Activated CD4-positive, alpha-beta memory T cell treated with anti-CD3 and anti-CD28 coated beads for 36 hours (primary cell): ENCODE measurements at places on chromosomes 5 and 9.
A peak's percentile ranks its signal among the peaks of the same experiment; 100 is the strongest.

- peak; percentile 12 for DNase-seq
These were observed 16.3 kb upstream of the PPP2CA start for GRCh38 chr5:134242146-134242545.

GRCh38 chr5:4199049-4199841 is 603.6 kb downstream of the IRX1 start:
- DNase-seq, result no peak

GRCh38 chr5:157233515-157233914 is 32.4 kb upstream of the CYFIP2 start:
- no peak for DNase-seq

DNA sequence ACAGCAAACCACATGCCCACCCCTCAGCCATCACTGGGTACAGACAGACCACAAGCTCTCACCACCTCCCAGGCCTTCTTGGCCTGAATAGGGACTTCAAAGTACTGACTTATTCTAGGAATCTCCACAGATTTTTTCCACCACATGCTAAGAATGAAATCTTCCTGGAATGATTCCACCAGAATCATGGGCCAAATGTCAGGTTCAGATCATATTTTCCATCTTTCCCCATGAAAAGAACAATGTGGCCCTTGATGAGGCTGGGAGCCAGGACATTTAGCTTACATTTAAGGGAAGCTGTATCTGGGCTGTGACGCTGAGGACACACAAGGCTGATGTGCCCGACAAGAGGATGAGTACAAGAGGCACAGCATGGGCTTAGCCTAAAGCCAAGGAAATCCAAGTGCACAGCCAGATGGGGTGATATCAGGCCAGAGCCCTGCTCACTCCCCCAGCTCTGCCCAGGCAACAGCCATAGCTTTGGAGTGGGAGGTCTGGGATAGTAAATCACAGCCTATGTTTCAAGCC is 28.1 kb downstream of the ACSL6 start:
- no peak for DNase-seq

- DNase-seq, result no peak
These were observed 85.7 kb downstream of the STK10 start for GRCh38 chr5:172102218-172102870.

GRCh38 chr9:71734950-71735349 is 33.4 kb downstream of the CEMIP2 start:
- no peak for DNase-seq

GRCh38 chr5:62662521-62662920 is 83.9 kb downstream of the LRRC70 start:
- DNase-seq, result no peak

- DNase-seq, result no peak
These were observed 6.0 kb upstream of the SFXN1 start for GRCh38 chr5:175472378-175472777.

DNA sequence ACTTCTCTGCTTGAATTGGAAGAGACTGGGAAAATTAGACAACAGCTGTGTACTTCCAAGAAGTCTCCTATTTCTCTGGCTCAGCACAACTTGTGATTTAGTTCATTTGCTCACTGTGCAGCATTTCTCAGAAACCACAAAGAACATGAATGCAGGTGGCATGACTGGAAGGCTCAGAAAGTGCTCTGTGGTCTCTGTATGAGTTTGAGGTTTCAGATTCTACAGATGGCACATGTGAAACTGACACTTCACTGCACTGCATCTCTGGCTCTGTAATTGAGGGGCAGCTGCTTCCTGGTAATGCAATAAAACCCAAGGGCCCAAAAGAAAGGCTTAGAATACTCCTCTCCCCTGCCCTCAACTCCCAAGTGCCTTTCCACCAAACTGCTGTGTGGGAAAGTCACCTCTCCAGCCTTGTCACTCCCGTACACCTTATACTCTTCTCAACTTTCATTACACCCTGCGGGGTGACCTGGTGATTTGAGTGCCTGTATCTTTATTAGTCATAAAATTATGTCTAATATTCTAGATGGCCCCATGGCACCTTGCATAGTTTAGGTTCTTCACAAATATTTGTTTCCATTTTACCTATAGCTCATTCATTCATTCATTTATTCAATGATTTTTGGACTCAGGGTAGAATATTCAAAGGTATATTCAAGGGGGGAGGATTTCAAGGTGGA is 82.5 kb downstream of the ESM1 start:
- DNase-seq, result peak; percentile 73

DNA sequence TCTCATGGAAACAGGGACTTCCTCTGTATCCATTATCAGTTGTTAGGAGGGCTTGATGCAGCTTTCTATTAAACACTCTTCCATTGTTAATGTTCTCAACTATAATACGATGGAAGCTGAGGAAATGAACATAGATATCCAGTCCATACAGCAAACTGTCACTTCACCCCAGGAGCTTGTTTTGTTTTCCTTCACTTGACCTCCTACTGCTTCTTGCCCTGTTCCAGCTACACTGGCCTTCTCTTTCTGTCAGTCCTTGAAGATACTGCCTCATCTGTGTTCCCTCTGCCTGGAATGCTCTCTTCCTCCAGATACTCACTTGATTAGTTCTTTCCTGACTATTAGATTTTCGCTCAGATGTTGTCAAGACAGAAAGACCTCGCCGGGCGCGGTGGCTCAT is 17.1 kb downstream of the CTNNA1 start:
- DNase-seq, result no peak

GRCh38 chr5:33203931-33204330 is 236.8 kb upstream of the TARS1 start:
- DNase-seq, result no peak

GRCh38 chr5:36346896-36347690 is 45.4 kb upstream of the RANBP3L start:
- DNase-seq, result no peak

DNA sequence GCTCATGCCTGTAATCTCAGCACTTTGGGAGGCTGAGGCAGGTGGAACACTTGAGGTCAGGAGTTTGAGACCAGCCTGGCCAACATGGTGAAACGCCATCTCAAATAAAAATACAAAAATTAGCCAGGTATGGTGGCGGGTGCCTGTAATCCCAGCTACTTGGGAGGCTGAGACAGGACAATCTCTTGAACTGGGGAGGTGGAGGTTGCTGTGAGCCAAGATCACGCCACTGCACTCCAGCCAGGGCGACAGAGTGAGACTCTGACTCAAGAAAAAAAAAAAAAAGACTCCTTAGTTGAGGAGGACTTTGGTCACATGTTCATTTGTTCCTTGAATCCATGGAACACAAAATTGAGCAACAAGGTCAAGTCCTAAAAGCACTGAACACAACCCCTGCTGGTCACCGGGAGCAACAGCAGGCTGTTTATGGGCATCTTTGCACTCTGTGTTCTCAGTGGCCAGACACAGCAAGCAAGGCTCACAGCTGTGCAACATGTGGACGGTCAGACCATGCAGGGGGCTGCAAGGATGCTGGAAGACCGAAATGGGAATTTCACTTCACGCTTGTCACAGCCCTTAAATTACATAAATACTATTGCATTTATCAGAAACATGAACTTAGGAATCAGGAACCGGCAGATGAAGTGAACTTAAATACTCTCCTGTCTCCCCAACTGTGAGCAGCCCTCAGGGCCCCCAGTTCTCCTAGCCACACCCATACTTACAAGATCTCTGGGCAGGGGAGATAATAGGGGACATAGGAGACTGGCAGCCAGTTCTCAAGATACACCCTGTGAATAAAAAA is 2.8 kb downstream of the GBGT1 start:
- DNase-seq, result peak; percentile 56

DNA sequence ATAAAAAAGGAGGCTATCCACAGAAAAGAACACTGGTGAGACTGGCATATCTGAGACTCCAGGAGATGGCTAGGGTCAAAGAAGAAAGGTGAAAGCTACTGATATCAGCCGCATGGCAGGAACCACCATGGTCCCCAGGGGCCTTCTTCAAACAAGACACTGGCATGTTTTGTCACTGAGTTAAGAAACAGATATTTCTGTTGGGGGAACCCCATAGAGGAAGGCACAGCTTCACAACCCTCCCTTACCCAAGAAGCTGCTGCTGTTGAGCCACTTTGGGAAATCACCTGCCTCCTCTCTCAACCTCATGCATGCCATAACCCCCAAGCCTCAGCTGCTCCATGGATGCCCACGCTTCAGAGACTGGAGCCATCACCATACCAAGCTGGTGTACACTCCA is 13.3 kb upstream of the BTNL3 start:
- DNase-seq, result peak; percentile 13

DNA sequence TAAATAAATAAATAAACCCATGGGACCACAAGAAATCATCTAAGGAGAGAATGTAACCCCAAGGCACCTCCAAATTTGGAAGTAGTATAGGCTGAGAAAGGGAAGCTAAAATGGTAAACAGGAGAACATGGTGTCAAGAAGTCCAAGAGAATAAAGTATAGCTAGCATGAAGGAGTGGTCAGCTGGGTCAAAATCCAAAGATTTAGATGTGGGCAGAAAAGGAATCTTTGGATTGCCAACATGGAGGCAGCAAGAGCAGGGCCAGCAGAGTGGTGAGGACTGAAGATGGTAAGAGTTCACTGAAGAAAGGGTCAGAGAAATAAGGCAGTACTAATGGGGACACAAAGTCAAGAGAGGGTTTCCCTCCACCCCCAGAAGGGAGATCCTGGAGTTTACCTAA is 53.0 kb downstream of the TSSK1B start:
- no peak for DNase-seq

DNA sequence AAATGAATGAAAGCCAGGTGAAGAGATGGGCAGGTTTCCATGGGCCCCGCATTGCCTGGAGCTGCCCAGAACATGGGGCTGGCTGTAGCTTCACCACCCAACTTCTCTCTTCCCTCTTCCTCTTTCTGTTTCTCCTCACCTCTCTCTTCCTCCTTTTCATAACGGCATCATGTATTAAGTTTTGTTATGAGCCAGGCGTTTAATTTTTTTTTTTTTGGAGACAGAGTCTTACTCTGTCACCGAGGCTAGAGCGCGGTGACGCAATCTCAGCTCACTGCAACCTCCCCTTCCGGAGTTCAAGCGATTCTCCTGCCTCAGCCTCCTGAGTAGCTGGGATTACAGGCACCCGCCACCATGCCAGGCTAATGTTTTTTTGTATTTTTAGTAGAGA is 13.0 kb upstream of the SPINK4 start:
- no peak for DNase-seq

- DNase-seq, result no peak
These were observed 1883.7 kb upstream of the C9orf72 start for GRCh38 chr9:29456940-29457339.

DNA sequence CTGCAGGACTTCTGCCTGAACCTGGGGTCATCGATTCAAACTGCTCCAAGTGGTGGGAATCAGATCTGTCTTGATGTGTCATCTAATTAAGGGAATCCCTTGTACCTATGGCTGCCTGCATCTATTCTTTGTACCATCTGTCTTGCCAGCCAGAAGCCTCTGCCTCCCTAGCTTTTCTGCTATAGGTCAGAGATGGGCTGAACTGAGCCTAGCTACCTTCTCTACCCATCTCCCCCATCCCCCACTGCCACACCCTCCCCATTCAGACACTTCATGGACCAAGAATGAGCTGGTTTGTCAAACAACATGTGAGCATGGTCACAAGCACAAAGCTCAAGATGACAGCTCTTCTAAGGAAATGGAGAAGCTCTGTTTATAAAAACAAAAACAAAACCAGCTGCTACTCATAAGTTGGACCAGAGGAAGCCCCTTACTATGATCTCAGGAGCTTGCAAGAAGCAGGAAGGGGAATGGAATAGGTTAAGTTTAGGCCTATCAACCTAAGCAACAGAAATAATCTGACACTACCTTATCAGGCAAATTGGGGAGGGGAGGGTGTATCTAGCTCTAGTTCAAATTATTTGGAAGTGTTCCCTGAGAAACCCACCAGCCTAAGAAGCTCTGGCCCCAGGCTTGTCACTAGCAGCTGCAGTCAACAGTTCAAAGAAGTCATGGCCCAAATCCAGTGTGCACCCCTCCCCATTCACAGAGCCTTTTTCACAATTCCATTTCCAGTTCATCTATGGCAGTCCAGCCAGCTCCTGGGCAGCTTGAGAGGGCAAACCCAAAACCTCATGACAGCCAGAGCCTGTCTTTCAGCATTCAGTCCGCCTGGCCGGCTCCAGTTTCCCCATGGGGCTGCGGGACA is 29.9 kb downstream of the SKP1 start:
- no peak for DNase-seq

DNA sequence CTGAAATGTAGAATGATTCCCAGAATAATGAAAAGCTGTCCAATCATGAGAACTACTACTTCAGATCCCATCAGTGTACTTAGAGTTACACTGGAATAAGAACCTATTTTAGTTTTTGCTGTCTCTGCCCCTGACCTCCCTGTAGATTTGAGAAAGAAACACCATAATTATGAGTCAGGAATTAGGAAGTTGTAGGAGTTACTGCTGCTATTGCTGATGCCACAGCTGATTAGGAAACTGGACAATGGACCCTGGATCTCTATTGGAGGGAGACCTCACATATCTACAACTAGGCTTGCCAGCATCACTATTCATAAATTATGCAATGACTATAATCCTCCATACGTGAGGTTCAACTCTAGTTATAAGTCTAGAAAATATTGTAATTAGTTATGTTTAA is 48.8 kb upstream of the EDIL3 start:
- DNase-seq, result no peak

DNA sequence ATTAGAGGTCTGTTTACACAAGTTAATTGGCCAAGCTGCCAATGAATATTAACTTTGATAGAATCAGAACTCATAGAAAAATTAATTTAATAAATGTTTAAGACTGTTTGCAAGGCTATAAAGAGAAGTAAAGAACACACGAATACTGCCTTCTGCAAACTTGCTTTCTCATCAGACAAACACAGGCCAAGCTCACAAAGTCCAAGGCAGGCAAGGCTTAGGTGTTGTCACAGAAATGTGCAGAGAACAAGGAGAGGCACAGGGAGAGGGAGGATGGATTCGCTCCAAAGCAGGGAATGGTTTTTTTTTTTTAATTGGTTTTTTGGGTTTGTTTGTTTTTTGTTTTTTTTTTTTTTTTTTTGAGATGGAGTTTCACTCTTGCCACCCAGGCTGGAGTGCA is 43.4 kb downstream of the RETREG1 start:
- DNase-seq, result no peak

- DNase-seq, result no peak
These were observed 76.7 kb upstream of the UNC5A start for GRCh38 chr5:176733406-176734262.

DNA sequence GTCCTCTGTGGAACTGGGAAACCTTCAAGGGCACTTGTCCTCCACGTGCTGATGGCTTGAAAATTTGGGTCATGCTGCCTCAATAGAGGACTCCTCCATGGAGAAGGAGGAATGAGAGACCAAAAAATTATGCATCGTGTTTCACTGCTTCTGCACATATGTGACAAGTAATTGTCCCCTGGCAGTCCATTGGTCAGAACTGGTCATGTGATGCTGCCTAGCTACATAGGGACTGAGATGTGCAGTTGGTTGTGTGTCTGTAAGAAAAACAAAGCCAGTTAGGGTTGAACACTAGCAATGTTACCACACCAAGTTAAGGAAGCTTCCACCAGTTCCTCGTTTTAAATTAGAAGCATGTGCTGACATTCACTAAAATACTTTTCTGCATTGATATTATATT is 201.9 kb upstream of the ANKH start:
- DNase-seq, result no peak

DNA sequence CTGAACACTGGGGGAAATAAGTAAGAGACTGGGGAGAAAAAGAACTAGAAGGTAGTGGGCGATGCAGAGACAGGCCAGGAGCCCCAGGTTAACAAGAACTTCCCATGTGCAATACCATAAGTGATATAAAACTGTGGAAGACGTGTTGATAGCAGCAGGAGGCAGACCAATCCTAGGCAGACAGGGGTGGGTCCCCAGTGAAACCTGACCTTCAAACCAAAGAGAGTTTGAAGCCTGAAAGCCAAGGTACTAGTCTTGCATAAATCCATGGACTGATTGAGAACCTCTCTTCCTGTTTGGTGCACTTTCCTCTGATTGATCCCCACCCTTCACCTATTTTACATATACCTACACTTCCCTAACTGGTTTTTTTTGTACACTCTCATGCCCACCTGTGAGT is 15.2 kb upstream of the HEXB start:
- DNase-seq, result no peak
